ENCODE measurements at places on chromosomes 3 and 15.

DNA sequence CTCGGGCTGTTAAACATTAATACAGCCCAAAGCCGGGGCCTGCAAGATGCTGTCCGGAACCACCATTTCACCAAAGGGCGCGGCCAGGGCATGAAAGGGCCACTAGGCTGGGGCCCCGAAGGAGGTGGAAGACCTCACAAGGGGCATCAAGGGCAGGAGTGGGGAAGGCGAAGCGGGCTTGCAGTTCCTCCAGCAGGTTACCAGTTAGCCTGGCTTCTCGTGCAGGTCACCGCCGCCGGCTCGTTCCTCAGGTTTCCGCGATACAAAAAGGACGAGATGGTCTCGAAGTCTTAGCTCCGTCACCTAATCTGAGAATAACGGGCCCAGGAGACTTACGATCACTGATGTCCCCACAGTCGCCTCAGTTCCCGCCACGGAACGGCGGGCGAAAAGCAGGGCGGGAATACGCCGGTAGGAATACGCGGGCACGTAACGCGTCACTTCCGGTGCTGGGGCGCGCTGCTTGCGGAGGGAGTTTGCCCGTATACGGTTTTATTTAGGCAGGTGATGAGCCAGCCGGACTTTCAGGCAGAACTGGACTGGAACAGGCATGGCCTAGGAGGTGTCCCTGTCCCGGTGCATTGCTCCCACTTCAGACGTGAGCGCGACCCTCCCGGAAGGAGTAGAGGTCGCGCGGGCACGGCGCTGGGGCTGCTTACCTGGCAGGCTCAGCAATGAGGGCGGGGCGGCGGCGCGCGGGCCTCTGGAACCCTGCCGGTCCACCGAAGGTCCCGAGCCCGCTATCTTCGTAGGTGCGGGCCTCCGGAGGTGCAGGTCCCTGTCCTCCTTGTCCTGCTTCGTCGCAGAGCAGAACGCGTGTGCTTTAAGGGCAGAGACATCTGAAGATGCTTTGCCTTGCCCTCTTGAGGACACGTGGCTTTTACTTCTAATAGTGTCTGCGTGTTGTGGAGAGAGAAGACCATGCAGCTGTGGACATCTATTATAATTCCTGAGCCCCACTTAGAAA lies at the start of gene RFC4:
Gene RFC4, minus strand, starts transcription at position 394 of the 967 bp plus-strand sequence. CDS start 1,769 bp downstream, outside the sequence.
- peak; percentile 70 for DNase-seq

- DNase-seq, result no peak
Measured at GRCh38 chr15:95864467-95864886, 466.0 kb upstream of the NR2F2 start.

GRCh38 chr3:40780291-40780924 lies 255.6 kb downstream of the ZNF621 start:
- DNase-seq, result no peak

DNA sequence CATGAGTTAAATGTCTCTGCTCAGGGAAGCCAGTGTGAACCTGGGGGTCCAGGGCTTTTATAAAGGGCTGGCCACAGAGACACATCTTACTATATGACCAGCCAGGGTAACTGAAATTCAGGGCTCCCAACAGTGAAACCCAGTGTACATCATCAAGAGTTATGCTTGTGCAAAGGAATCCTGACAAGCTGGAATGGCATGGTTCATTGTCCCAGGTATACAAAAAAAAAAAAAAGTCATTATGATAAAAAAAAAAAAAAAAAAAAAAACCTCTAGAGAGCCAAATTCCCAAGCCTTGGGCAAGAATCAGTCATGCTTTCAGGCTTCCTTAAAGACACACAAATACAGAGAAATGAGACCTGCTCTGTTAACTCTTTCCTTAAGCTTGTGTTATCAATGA lies 452.0 kb downstream of the GABRG3 start:
- DNase-seq, result no peak

- DNase-seq, result no peak
Measured at GRCh38 chr3:123365450-123366143, 83.3 kb downstream of the ADCY5 start.

DNA sequence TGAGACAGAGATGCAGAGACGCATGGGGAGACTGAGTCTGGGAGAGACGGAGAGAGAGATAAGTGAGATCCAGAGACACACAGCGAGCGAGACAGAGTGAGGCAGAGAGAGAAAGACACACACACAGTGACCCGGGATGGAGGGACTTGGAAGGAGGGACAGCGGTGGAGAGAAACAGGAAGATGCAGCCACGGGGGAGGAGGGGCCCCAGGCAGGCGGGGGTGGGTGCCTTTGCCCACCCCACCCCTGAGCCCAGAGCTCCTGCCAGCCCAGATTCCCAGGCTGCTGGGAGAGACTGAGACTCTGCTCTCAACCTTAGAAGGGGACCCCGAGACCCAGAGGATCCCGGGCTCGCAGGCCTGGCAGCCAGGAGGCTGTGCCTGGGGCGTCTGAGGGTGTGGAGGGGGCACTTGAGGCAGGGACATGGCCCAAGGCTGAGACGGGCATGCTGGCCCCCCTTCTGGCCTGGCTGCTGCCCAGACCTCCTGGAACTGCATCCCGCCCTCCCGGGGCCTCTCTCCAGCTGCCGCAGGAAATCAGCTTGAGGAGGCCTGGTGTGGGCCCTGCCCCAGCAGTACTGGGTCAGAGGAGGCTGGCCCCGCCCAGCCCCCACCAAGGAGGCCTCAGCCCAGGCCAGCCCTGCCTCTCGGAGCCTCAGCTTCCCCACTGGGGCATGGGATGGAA lies 18.1 kb downstream of the H1-8 start:
- DNase-seq, result no peak

DNA sequence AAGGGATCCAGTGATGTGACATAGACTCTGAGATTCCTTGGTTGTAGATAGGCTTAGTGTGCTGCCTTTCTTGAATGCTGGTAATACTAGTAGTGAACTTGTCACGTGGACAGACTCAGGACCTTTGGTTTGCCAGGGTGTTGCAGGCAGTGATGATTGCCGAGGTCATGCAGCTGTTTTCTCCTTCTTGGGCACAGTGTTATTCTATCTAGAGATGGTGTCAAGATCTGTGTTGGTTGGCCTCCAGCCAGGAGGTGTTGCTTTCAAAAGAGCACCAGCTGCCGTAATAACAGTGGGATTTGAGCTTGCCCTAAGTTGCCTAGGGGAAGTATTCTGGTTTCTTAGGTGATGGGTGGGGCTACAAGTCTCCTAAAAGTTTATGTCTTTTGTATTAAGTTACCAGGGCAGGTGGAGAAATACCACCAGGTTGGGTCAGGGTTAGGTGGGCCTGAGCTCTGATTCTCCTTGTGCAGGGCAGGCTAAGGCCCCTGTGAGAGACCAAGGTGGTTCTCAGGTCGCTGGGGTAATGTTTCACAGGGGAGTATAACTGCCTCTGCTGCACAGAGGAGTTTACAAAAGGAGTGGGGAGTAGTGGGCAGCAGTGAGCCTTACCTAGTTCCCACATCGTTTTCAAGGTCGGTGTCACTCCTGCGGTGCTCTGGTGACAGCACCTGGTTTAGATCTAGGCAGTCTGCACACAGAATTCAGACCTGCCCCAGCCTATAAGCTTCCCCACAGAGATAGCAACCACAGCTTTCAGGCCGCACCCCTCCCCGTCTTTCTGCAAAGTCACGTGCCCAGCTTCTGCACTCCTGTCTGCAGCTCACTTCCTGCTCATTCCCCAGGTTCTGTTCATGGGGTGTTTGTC lies 350.3 kb downstream of the DOCK3 start:
- DNase-seq, result peak; percentile 31

DNA sequence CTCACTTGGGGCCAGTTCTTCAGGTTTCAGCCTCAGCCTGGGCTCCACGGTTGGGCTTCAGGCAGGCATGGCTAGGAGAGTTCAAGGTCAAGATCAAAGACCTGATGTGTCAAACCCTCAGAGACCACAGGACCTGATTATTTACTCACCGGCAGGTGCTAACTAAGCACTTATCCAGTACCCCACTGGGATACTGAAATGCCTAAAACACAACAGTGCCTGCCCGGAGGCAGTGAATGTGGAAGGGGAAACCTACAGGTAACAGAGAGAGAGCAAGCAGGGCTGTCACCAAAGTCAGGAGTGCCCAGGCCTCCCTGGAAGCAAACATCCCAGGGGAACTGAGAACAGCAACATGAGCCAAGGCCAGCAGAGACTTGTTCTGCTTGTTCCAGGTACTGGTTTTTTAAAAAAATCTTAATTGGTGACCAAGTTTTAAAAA lies 6.7 kb downstream of the IDH2 start:
- no peak for DNase-seq

DNA sequence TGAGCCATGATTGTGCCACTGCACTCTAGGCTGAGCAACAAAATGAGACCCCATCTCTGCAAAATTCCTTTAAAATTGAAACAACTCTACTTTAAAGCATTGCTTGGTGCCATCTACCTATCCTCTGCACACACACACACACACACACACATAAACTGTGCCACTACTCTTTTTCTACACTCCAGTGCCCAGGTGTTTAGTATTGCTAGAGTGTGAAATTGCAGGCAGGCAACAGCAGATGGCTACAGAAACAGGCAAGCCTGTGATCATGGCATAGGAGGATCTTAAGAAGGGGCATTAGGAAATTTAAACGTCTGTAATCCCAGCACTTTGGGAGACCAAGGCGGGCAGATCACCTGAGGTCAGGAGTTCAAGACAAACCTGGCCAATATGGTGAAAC lies 39.0 kb downstream of the SIDT1 start:
- DNase-seq, result no peak

DNA sequence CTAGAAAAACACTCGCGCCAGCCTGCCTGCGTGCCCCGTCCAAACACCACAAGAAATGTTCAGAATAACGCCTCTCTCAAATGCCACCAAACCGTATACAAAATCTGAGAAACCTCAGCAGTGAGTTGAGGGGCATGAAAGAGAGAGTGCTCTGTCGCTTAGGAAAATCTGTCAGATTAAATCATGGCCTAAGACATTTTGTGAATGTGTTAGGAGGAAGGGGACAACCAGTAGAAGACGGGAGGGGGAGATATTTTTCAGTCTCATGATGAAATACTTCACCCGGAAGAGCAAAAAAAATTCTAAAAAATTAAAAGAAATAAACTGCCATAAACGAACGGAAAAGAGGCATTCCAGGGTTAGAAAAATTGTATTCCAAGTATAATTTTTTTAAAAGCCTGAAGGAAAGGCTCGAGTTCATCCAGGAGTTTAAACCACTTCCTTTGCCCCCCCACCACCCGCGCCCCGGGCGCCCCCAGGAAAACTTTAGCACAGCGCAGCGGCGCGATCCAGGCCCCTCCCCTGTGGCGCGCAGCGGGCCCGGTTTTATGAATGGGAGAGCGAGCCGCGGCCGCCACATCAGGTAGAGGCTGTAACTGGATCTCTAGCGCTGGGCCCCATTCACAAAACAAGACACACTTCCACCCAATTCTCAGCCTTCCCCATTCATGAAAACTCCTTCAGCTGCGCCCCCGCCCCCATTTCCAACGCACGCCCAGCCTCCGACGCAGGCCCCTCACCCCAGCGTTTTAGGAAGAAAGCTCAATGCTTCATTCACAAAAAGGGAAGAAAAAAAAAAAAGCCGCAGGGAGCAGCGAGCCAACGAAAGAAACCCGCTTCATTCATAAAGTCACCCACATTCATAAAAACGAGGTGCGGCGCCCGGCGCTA lies 1.4 kb downstream of the ETV5 start:
- DNase-seq, result no peak

- no peak for DNase-seq
Measured at GRCh38 chr3:181715571-181716340, 4.0 kb downstream of the SOX2 start.

- no peak for DNase-seq
Measured at GRCh38 chr3:182212479-182213076, 500.9 kb downstream of the SOX2 start.

DNA sequence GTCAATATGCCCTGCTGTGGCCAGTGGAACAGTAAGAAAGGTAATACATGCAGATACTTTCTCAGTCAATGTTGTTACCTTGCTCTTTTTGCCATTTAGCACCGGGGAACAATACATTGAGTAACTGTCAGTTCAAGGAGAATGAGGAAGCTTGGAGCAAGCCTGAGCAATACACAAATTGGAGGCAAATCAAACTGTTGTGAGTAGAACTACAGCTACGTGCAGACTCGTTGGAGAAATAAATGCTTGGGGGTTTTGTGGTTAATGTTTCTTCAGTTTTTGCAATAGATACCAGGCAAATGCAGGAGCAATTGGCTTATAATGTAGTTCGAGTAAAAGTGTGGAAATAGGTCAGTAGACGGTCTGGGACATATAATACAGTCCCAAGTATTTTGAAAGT lies 587.3 kb upstream of the ROBO1 start:
- no peak for DNase-seq

DNA sequence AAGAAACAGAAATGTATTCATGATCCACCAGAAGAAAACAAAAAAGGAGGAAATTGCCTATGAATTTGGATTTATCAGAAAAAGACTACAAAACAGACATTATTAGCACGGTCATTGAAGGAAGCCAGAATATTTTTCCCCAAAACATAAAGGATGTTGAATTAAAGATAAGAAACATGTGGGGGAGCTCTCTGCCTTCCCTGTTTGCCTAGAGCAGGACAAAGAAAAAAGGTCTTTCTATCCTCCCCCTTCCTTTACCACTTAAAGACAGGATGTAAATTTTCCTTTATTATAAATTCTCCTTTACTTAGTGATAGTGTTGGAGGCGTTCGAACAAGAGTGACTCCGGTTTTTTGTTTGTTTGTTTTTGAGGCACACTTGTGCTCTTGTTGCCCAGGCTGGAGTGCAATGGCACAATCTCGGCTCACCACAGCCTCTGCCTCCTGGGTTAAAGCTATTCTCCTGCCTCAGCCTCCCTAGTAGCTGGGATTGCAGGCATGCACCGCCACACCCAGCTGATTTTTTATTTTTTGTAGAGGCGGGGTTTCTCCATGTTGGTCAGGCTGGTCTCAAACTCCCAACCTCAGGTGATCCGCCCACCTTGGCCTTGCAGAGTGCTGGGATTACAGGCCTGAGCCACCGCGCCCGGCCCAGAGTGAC lies 14.9 kb upstream of the RPN1 start:
- no peak for DNase-seq

DNA sequence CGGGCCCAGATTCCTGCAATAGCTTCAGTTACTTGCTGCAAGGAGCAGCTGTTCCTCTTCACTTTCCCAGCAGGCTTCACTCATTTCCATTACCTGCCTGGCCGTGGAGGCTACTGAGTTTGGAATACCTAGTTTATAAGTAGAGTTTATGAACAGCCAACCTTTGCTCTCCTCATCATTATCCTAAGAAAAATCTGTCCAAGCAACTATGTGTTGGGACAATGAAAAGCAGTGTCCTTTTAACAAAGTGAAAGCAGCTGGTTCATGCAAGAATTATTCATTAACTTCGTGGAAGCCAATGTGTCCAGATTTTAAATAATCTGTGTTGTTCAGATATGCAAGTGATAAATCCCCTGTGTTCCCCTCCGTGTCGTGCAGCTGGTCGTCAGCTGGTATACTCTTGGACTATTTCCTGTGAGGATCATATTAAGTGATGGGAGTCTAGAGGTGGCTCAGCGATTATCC lies 39.3 kb upstream of the SSR3 start:
- DNase-seq, result no peak

GRCh38 chr15:82799183-82799841 lies 6.6 kb downstream of the FSD2 start:
- DNase-seq, result no peak

- no peak for DNase-seq
Measured at GRCh38 chr3:44722103-44722401, 7.4 kb upstream of the ZNF501 start.

- DNase-seq, result no peak
Measured at GRCh38 chr3:36776436-36776835, 12.1 kb upstream of the DCLK3 start.

All from stimulated activated CD8-positive, alpha-beta memory T cell treated with anti-CD3 and anti-CD28 coated beads, Interleukin-4, amount 100 ng/mL, for 1 hour (primary cell).